ENCODE measurements at places on chromosomes 12 and 14.
A peak's percentile ranks its signal among the peaks of the same experiment; 100 is the strongest.

DNA sequence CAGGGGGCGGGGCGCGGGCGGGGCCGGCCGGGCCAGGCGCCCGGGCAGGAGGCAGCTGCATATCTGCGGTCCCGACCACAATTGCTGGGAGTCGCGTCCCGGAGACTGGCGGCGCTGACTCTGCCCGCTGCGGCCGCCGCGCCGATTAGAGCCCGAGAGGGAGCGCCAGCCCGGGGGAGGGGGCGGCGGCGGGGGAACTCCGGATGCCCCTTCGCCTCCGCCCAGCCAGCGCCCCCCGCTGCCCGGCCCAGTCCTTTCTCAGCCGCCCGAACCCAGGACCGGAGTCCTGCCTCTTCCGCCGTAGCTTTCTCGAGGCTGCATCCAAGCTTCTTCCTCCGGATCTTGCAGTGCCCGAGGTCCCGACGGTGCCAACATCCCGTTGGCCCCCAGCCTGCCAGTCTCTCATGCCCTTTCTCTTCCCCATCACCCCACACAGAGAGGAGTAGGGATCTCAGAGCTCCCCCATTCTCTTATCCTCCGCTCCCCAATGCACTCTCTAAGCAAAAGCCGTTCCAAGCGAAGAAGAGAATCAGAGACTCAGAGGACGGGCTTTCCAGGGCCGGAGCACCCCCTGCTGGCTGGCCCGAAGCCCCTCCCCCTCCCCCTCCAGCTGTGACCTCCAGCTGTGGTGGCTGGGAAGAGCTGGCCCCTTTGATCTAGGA lies 8.8 kb upstream of the SP7 start:
- H3K27me3 ChIP-seq, result peaks cover 3% of the 10 kb centered on the region
- no peaks in the 10 kb centered on the region for H3K36me3 ChIP-seq
- peak; percentile 72 for DNase-seq
- H3K4me1 ChIP-seq, result peaks cover 12% of the 10 kb centered on the region
- peak overlapping the region; percentile 94 for H3K27ac ChIP-seq

DNA sequence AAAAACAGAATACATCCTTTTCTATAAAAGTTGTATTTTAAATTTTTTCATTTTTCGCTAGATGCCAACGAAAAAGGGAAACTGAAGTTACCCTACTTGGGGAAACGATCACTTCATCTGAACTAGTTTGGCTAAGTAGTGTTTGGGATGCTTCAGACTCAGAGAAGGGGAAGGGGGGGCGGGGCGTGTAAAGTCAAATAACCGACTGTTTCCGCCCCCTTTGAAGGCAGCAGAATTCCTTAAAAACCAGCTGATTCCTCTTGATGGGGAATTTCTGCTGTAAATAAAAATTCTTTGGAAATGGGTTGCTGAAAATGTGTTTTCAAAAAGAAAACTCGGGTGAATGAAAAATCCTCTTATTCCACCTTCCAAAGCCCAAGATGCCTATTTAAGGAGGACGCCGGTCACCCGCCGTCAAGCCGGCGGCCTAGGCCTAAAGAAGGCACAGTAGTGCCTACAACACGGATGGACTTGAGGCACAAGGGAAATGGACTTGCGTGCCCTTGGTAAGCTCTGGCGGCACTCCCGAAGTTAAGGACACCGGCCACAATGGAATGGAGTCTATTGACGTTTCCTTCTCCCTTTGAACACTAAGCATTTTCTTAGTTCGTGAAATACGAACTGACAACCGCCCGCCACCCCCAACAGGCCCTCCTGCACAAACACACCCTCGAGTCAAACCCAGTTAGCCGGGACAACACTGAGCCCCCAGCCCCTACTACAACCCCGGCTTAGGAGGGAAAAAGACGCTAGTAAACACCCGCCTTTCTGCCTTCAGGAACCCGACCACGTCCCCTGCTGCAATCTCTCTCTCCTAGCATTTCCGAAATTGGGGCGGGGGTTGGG lies 1.9 kb downstream of the ATXN2 start:
- DNase-seq, result no peak
- H3K4me3 ChIP-seq, result peak overlapping the region; percentile 92
- H3K27ac ChIP-seq, result peak overlapping the region; percentile 94
- peaks cover 32% of the 10 kb centered on the region for H3K4me1 ChIP-seq

- H3K4me1 ChIP-seq, result peaks cover 8% of the 10 kb centered on the region
- no peaks in the 10 kb centered on the region for H3K36me3 ChIP-seq
- no peak overlapping the region for H3K4me3 ChIP-seq
- H3K27ac ChIP-seq, result no peak overlapping the region
Measured at GRCh38 chr12:127150956-127151355, 1116.0 kb upstream of the TMEM132C start.

GRCh38 chr14:64502887-64503433 lies 678 bp downstream of the ZBTB25 start:
- H3K4me1 ChIP-seq, result peaks cover 67% of the 10 kb centered on the region
- H3K4me3 ChIP-seq, result peak overlapping the region; percentile 100
- peaks cover 1% of the 10 kb centered on the region for H3K36me3 ChIP-seq
- DNase-seq, result no peak
- peaks cover 13% of the 10 kb centered on the region for H3K27me3 ChIP-seq
- H3K27ac ChIP-seq, result peak overlapping the region; percentile 100

DNA sequence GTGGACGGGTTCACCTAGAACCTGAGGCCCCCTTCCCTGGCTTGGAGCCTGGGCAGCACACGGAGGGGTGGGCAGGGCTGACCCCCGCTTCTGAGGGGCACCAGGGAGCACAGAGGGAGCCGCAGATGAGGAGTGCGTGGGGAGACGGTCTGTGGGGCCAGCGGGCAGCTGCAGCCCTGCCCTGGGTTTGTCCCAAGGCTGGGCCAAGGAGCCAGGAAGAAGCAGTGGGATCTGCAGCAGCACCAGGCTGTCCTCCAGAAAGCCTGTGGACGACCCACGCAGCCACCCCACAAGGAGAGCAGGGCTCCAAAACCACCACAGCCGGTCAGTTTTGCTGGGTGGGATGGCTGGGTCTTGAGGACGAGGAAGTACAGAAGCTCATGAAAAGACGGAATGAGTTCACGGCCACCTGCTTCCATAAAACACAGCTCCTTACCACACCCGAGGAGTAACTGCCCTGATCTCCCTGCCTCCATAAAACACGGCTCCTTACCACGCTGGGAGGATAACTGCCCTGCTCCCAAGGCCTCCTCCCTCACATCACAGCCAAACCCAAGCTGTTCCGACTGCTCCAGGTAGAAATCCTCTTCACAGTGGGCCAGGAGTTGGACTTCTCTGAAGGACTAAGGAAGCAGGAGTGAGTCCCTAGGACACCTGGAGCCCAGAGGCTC lies 9.9 kb upstream of the GOLGA3 start:
- peaks cover 3% of the 10 kb centered on the region for H3K27me3 ChIP-seq
- H3K27ac ChIP-seq, result no peak overlapping the region
- peaks cover 21% of the 10 kb centered on the region for H3K4me1 ChIP-seq
- DNase-seq, result no peak

- H3K4me1 ChIP-seq, result no peaks in the 10 kb centered on the region
- peaks cover 7% of the 10 kb centered on the region for H3K27me3 ChIP-seq
- no peaks in the 10 kb centered on the region for H3K36me3 ChIP-seq
- H3K27ac ChIP-seq, result no peak overlapping the region
Measured at GRCh38 chr12:114248527-114248926, 157.4 kb downstream of the TBX5 start.
